Fibroblast of mammary gland (primary cell): ENCODE measurements at places on chromosomes 11 and 22.

DNA sequence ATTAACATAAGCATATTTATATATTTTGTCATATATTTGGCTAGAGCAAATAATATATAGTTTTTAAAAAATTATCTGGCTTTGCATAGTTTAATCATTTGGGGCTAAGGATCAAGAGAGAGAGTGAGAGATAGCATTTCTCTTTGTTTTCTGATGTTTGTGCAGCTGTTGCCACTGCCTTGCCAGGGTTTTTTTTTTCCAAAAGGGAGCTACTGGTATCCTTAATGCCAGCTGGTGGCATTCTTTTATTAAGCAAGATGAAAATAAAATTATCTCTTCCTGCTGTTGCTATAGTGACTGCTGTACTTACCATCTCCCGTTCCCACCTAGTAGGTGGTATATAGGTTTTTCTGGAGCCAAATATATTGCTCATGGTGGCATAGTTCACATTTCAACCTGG, 793.3 kb upstream of the ARHGAP42 start:
- DNase-seq, result no peak

- no peak for DNase-seq
Measured at GRCh38 chr11:123797541-123797940, 8.6 kb downstream of the OR6M1 start.

DNA sequence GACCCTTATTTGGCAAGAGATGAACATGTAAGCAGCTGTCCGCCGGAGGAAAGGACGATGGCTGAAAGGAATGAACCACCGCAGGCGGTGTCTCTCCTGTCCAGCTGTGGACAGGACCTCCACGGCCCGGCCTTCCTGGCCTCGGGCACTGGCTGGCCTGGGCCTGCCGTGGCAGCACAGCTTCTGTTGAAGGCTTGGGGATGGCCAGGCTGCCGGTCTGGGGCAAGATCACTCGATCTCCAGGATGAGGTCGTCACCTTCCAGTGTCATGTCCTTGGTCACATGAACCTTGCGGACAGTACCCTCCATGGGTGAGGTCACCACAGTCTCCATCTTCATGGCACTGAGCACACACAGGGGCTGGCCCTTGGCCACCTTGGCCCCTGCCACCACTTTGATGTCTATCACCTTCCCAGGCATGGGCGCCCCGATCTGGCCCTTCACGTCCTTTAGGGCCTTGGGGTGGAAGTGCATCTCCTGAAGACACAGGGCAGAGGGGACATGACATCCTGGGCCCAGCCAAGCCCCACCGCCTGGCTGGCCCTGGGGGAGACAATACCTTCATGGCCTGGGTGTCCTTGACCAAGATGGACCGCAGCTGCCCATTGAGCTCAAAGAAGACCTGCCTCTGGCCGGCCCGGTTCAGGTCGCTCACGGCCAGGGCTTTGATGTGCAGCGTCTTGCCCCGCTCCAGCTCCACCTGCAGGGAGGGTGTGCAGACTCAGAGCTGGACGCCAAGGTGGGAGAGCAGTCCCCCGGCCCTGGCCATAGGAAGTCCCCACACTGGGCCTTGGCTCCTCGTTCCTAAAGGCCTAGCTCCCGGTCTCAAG, 5.6 kb downstream of the RCE1 start:
- DNase-seq, result no peak

DNA sequence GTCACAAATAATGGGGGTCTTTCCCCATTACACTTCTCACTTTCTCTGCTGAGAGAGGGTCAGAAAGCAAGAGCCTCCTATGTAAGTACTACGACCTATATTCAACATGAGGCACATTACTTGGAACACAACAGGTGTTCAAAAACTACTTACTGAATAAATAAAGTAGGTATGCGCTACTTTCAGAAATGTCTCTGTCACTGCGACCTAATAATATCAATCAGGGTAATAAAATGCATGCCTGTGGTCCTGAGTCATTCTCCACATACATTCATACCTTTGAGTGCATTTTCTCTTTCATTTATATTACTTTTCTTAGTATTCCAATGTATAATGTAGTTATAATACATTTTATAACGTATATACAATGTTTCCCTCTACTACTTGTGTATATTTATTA, 838.9 kb downstream of the DLG2 start:
- no peak for DNase-seq

DNA sequence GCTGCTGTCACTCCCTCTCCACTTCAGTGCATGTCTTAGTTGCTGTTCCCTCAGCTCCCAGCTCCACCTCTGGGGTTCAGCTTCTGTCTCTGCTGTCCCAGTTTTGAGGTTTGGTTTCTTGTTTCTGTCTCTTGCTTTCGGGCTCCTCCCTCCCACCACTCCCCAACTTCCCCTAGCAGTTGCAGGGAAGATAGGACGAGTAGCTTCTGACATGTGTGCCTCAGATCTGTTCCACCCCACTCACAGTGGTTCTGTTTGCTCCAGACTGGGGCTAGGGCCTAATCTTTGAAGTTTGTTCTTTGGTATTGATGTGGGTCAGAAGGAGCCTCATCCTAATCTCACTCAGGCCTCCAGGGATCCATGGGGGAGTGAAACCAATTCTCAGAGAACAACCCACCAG, 2.6 kb upstream of the RRM1 start:
- no peak for DNase-seq
